ENCODE measurements at places on chromosomes 16 and 17.

GRCh38 chr17:72501404-72502370, 380.9 kb downstream of the SOX9 start:
- no peak overlapping the region for H3K4me3 ChIP-seq
- no peak for DNase-seq
- peak overlapping the region; percentile 28 for H3K27ac ChIP-seq

DNA sequence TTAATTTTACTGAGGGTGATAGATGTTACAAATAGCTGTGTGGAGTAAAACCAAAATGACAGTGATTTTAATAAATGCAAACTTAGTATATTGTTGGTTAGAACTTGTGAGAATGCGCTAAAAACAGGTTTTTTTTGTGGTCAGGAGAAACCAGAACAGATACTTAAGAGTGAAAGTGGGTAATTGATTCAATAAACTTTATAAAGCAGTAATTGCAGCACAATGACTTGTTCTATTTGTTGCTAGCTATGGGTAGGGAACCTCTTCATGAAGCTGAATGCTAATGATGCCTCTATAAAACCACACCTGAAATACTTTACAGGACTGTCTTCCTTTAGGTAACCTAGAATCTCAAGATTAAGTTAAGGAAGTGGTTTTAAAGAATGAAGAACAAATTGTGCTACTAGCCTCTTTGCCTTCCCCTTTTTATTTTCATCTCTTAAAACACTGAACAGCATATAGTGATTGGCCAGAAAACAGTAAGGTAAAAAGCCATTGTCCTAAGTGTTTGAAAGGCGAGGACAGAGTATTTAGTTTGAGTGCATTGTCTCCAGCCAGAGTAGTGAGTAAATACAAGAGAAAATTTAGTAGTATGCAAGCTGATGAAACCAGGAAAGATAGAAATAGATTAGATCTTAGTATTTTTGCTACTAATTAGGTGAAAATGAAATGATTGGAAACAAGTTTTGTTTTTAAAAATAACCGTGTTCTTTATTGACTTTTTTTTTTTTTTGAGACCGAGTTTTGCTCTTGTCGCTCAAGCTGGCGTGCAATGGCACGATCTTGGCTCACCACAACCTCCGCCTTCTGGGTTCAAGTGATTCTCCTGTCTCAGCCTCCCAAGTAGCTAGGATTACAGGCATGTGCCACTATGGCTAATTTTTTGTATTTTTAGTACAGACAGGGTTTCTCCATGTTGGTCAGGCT, 6.0 kb downstream of the GGNBP2 start:
- no peak overlapping the region for H3K4me3 ChIP-seq
- H3K27me3 ChIP-seq: no peaks in the 10 kb centered on the region
- H3K36me3 ChIP-seq: peaks cover under 1% of the 10 kb centered on the region
- peaks cover 9% of the 10 kb centered on the region for H3K4me1 ChIP-seq

GRCh38 chr17:44854192-44854591, 6.5 kb downstream of the HIGD1B start:
- H3K4me1 ChIP-seq: no peaks in the 10 kb centered on the region
- no peak overlapping the region for H3K27ac ChIP-seq
- H3K4me3 ChIP-seq: no peak overlapping the region
- DNase-seq: no peak
- H3K27me3 ChIP-seq: no peaks in the 10 kb centered on the region

DNA sequence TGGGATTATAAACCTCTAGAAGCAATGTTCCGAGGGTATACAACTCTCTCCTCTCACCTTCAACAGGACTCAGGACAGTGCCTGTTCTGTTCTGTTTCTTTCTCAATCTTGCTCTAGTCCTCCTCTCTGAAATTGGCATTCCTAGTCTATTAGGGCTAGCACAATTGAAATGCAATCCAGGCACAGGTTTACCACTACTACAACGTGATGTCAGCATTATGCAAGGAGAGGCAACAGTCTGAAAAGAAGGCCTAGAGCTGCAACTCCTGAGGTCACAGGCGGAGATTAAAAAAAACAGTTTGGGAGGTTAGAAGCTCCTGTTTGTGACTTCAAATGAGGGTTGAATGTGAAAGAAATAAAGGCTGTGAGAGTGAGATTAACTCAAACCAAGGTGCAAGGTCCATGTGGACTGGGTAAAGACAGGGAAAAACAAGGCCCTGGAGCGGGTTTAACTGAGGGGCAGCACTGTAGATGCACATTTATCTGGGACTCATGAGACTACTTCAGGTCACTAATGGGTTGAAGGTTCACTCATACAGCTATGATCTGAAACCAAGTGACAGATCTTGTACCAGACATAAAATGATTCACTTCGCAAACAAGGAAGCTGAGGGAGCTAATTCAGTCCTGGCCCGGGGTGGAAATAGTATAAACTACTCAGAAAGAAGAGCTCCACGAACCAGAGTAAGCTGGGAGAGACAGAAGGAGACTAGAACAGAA, 16.8 kb downstream of the AMFR start:
- H3K4me3 ChIP-seq: no peak overlapping the region
- peaks cover 35% of the 10 kb centered on the region for H3K36me3 ChIP-seq
- peaks cover 4% of the 10 kb centered on the region for H3K4me1 ChIP-seq
- no peak overlapping the region for H3K27ac ChIP-seq
- H3K27me3 ChIP-seq: no peaks in the 10 kb centered on the region

DNA sequence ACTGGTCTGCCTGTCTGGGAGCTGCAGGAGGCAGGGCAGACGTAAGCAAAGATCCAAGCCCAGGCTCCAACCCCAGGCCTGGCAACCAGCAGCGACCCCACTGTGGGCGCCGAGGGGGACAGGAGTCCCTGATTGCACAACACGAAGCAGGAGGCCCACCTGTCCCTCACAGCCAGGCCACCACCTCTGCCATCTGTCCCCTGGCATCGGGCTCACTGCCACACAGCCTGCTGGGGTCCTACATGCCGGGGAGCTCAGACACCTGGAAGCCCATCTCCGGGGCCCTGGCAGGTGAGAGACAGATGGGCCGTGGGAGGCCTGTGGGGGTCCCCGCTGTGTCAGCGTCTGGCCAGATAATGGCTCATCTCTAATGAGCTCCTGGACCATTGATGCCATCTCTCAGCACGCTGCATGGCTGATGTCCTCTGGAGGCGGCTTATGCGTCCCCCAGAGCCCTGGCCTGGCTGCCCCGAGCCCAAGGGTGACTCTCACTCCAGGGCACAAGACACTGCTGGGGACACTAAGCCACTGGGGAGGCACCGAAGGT, 11.3 kb upstream of the RASD1 start:
- no peak overlapping the region for H3K4me3 ChIP-seq
- no peaks in the 10 kb centered on the region for H3K36me3 ChIP-seq
- DNase-seq: no peak
- H3K27me3 ChIP-seq: no peaks in the 10 kb centered on the region
- no peak overlapping the region for H3K27ac ChIP-seq
- H3K4me1 ChIP-seq: peaks cover 9% of the 10 kb centered on the region

- H3K36me3 ChIP-seq: no peaks in the 10 kb centered on the region
- DNase-seq: no peak
- H3K27me3 ChIP-seq: no peaks in the 10 kb centered on the region
- no peak overlapping the region for H3K4me3 ChIP-seq
- no peak overlapping the region for H3K27ac ChIP-seq
These were observed 98.8 kb upstream of the FAM20A start for GRCh38 chr17:68699936-68700335.
